ENCODE measurements at places on chromosomes 2 and 18.

DNA sequence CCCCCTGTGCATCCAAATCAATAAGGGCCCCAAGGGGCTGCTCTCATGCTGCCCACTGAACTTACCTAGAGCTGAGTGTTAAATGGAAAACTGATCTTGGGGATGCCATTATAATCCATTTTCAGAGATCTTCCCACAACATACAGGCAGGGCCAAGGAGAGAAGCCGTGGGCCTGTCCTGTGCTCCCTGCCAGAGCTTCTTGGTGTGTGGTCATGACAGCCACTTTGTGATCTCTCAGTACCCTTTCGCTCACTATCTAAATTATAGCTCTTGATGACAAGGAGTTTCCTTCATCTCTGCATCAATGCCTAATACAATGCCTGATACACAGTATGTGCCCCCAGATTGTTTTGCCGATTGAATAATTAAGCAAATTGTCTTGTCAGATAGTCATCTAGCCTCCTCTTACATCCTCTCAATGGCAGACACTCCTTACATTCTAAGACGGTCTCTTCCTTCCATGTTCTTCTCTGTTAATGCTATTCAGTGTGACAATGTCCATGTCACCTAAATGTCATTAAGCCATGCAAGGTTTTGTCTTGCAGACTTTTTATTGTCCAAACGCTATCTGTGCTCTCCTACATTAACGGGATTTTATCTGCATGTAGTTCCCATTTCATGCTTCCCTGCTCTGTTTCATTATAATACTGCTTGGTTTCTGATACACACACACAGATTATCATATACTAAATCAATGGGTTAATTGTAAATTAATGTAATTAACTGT, 5.9 kb downstream of the CSRNP3 start:
- DNase-seq: no peak

GRCh38 chr2:19667085-19667484, 234.7 kb downstream of the TTC32 start:
- DNase-seq: peak; percentile 72

DNA sequence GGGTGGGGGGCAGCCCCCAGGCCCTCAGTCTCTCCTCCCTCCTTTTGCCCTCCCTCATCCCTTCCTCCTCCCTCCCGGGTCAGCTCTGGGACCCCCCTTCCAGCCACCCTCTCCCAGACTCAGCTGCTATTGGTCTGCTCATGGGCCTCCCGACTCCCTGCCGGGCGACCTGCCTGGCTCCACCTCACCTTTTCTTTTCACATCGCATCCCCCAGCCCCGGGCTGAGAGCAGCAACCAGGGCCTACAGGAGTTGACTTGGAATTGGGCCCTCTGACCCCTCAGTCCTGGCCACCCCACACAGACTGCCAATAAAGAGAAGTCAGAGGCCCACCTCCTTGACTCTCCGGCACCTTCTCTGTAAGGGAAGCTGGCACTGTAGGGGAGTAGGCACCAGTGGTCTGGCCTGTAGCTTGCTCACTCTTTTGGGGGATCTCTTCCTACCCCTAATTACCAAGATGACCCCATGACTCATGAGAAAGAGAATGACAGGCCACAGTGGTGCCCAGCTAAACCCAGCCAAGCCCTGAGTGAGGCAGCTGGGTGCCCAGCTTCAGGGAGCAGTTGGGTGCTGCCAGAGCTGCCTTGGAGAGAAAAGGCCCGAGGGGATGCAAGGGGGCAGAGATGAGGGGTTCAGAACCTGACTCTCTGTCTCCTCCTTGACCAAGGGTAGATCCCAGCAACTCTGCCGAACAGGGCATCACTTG, 2.0 kb upstream of the ECEL1 start:
- no peak for DNase-seq

- DNase-seq: no peak
These were observed 143.5 kb downstream of the AQP4 start for GRCh38 chr18:26721854-26722564.

DNA sequence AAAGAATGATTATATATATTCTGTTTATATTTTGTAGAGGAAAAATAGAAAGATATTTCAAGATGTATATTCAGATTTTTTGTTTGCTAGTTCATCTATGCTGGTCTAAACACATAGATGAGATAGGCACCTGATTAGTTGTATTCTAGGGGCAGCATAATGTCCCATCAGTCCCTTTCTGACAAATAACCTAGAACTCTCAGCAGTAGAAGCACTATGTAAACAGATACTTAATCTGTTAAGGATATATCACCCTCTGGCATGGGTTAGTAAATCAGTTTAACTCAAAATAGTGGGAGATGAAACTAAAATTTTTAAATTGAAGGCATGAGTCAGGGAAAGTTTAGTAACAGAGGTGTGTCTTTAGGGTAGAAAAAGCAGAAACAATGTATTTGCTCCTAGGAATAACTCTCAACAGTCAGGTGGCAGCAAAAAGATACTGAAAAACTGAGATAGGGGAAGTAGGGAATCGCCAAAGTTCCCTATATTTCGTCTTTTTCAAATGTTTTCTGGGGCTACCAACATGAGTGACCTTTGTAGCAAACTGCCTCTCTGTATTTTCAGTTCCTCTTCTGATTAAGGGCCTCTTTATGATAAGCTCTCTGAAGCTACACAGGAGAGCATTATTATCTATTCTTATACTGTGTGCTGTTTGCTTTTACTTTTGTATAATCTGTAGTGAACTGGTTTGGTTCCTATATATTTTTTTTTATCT, 5.7 kb downstream of the PPP1R1C start:
- DNase-seq: no peak

GRCh38 chr2:208228476-208228875, 26.4 kb downstream of the IDH1 start:
- no peak for DNase-seq

- DNase-seq: no peak
These were observed 44.0 kb downstream of the RNF138 start for GRCh38 chr18:32135625-32136024.

- DNase-seq: no peak
These were observed 267.7 kb downstream of the ALPK2 start for GRCh38 chr18:58361212-58361611.

GRCh38 chr2:163682695-163683094, 53.1 kb downstream of the FIGN start:
- peak; percentile 44 for DNase-seq

DNA sequence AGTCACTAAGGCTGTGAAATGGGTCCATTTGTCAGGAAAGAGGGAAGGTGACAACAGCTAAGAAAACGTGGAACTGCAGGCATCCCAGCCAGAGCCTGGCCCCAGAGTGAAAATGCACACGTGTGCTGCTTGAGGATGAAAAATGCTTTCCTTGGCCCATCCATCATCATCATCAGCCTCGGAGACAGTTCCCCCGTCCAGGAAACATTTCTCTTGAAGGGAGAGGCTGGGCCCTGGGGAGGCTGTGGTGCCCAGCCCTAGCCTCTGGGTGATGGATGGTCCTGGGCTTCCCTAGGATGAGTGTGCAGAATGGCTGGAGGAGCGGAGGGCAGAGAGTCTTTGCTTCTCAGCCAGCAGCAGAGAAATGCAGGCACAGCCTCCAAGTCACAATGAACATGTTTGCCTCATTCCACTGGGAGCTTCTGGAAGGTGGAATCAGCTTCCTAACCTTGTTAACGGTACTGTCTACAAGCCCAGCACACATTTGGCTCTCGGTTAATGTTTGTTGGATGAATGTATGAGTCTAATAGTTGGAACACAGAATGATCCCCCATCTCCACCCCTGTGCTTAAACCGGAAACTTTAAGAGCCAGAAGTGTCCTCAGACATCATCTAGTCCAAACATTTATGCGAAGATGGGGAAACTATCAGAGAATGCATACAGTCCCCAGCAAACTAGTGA, 164.0 kb downstream of the RDH14 start:
- DNase-seq: no peak

GRCh38 chr18:79373736-79374135, 22.0 kb upstream of the NFATC1 start:
- no peak for DNase-seq

GRCh38 chr2:97654791-97655190, 8.9 kb downstream of the COX5B start:
- no peak for DNase-seq

GRCh38 chr2:66273933-66274490, 160.9 kb upstream of the MEIS1 start:
- no peak for DNase-seq

DNA sequence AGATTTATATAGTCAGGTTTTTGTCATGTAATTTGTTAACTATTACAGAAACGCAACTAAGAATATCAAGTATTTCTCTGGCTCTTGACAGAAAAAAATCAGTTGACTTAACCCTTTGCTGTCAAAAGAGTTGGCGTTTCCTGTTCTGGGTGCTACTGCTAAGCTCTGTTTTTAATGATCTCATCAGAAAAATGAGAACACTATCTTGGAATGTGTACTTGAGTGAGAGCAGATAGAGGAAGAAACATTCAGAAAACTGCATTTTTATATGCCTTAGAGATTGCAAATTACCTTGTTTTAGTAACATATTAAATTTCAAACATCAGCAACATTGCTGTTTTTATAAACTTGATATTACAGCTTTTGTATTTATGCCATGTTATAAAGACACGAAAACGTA, 297.9 kb downstream of the RDH14 start:
- peak; percentile 8 for DNase-seq

- no peak for DNase-seq
These were observed 3.5 kb upstream of the LAPTM4A start for GRCh38 chr2:20054931-20055330.

DNA sequence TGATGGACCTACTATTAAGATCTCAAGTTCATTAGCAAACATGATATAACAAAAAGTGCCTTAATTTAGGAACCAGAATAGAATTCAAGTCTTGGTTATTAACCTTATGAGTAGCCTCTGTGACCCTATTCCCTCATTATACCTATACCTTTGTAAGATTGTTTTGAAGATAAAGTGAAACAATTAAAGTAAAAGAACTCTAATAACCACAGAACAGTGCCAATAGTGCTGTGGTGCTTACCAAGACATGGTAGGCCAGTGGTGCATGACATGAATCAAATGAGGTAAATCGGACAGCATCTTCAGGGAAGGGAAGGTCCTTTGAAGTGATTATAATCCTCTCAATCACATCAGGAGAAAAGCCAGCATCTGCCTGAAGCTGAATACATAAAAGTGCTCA, 36.4 kb downstream of the METTL4 start:
- DNase-seq: no peak

DNA sequence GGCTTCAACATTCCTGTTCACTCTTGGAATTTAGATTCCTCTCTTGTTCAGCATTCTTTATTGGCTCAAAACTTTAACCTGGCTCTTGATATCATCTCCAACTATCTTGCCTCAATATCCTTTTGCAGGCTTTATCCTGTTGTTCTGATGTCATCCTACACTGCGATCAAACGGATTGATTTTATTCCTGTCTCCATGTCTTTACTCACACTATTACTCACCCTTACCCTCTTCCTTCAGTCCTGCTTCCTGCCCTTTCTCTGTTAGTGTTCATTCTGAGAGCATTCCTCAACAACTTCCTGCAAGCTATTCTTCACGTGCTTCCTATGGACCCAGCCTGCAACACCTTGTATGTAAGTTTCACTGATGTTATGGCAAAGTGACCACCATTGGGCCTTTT, 264.7 kb downstream of the RNF152 start:
- DNase-seq: no peak

DNA sequence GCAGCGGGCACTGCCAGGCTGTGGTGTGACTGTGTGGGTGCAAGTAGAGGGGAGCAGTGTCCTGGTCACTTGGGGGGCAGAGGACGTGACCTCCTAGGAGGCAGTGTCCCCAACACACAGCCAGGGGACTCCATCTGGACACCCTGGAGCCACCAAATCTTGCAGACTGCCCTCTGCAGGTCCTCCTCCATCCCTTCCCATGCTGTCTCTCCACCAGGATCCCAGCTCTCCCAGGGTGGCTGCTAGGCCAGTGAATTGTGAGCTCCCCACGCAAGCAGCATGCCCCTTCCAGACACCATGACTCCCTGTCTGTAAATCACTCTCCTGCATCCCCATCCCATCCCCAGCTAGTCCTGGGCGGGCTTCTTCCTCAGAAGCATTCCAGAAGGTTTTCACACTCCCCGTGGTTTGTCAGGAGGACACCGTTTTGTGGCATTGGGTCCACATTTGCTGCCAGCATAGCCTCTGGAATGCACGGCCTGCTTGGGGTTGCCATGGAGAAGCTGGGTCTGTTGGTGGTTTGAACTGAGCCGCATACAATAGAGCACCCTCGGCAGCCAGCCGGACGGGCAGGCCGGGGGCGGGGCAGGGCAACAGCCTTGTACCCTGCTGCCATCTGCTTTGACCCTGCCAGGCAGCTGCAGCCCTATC, 210.7 kb downstream of the KLHL29 start:
- DNase-seq: peak; percentile 44

- no peak for DNase-seq
These were observed 207.1 kb upstream of the SMAD2 start for GRCh38 chr18:48137374-48138081.

GRCh38 chr2:28661589-28662001, 90.0 kb upstream of the PPP1CB start:
- peak; percentile 76 for DNase-seq

- DNase-seq: peak; percentile 33
These were observed at the start of gene STAT4 for GRCh38 chr2:191150600-191151330. TSS of gene STAT4 (minus strand) at chr2:191150994. CDS start at chr2:191148203, 2,791 bp downstream.

DNA sequence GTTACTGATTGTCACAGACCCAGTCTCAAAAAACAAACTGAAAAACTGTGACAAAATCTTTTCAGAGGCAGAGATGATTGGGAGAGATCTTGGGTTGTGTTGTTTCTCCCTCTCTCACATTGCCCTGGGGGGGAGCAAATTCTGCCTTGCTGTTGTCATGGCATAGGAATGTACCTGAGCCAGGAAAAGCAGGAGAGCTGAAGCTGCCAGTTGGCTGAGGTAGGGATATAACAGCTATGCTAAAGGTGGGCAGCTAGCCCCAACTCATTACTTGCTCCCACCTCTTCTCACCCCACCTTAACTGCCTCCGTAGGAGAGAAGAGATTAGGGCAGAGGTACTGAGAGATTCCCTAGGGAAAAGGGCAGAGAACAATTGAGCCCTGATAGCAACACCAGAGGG, 299.3 kb downstream of the OSR1 start:
- no peak for DNase-seq

DNA sequence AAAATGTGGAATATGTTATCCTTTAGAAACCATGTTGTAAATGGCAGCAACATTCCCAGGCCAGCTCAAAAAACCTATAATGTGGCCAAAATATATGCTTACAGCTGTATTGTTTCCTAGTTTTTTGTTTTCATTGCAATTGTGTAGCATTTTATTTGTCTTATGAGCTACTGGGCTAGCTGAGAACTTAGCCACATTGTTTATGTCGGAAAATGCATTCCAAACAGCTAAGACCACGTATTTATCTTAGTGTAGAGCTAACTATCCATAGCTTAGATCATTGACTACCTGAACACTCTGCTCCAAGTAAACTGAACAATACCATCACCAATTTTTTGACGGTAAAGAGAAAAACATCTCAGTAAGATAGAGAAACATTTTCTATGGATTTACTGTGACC, 38.4 kb downstream of the METAP1D start:
- no peak for DNase-seq

DNA sequence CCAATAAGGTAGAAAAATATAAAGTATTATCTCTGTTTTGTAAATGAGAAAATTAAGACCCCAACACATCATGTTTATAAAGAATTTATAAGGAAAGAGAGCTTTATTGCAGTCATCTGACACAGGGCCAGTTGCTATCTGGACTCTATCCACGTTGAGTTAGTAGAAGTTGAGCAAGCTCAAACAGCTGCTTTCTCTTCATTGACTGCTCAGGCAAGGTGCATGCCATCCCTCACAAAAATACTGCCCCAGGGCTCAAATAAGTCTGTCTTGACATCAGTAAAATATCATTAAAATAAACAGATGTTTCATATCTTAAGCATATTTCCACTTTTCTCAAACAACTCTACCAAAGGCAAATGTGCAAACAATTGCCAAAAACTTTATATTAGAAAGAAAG, 14.8 kb downstream of the COL5A2 start:
- peak; percentile 97 for DNase-seq

GRCh38 chr2:126664639-126665038, 8.7 kb downstream of the GYPC start:
- no peak for DNase-seq
